ENCODE measurements at places on chromosomes 5 and 9. TPM values are rescaled to one million over a fixed set of nuclear protein-coding genes. Genes with fewer than 3 reads are reported as not detected.

SYK gene
- total RNA-seq = 2.0 TPM

PCDHA3 gene
- 0.31 TPM for total RNA-seq

DNA sequence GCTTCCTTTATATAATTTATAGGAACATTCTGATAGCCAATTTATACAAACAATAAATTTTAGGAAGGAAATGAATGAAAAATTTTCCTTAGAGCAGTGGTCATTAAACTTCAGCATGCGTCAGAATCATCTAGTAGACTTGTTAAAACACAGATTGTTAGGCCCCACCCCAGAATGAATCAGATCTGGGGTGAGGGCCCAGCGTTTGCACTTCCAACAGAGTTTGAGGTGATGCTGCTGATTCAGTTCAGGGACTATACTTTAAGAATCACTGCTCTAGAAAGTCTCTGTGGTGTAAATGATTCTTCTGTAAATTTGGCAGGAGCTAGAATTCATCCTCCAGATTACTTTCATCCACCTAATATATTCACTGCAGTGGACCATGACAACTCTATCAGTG, 80.4 kb downstream of the SLC12A2 start:
- no peak overlapping the region for H3K4me3 ChIP-seq
- no peak overlapping the region for H3K27ac ChIP-seq
- no peak for DNase-seq

DNA sequence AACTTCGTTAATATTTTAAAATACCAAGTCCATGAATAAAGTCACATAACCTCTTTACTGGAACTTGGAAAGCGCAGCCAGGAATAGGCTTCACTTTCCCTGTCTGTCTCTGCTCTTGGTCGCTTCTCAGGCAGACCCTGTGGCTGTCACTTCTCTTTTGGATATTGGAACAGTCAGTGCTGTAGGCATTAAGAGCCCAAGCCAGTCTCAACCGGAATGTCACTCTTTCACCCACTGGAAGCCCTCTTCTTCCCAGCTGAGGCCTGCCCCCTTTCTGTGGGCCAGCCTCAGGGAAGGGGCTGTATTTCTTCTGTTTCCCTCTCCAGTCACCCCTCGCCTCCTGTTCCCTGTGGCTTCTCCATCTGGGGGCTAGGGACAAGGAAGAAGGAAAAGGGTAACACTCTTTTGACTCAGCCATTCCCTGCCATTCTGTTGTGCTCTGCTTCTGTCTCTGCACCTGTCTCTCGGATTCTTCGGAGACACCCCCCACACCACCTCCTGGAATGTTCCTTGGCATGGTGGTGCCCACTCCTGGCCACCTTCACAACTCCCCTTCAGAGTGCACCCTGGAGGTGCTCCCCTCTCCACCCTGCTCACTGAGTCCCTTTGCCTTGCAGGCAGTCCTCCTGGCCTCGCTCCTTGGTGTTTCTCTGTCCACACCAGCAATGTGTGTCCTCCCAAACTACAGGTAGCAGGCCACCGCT, 103.4 kb downstream of the TRIO start:
- no peak overlapping the region for H3K27ac ChIP-seq
- no peaks in the 10 kb centered on the region for H3K4me1 ChIP-seq
- no peaks in the 10 kb centered on the region for H3K27me3 ChIP-seq
- DNase-seq = no peak
- H3K4me3 ChIP-seq = no peak overlapping the region

DNA sequence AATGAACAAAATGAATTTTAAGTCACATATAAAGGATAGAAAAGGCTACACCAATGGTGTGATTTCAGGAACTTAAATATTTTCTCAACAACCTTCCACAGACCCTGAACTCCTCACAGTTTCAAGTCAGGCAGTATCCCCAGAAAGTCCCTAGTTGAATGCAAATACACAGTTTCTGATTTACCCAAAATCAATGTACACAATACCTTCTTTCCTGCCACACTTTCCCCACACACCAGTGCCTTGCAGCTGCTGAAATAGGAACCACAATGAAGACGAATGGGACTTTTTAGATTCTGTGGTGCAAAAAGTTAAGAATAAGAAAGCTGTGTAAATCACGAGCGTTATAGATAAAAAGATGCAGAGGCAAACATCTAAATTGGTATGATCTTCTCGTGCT, 552.4 kb upstream of the MEF2C start:
- no peaks in the 10 kb centered on the region for H3K4me1 ChIP-seq
- no peaks in the 10 kb centered on the region for H3K27me3 ChIP-seq
- H3K36me3 ChIP-seq = no peaks in the 10 kb centered on the region
- no peak overlapping the region for H3K4me3 ChIP-seq
- no peak for DNase-seq
- no peak overlapping the region for H3K27ac ChIP-seq

- peaks cover 8% of the 10 kb centered on the region for H3K4me1 ChIP-seq
- no peak for DNase-seq
- no peaks in the 10 kb centered on the region for H3K36me3 ChIP-seq
Observed at GRCh38 chr9:28203036-28203435, 629.8 kb upstream of the C9orf72 start.

- H3K4me1 ChIP-seq = no peaks in the 10 kb centered on the region
- H3K4me3 ChIP-seq = no peak overlapping the region
- H3K27ac ChIP-seq = no peak overlapping the region
- DNase-seq = no peak
- H3K36me3 ChIP-seq = no peaks in the 10 kb centered on the region
Observed at GRCh38 chr9:7443541-7443940, 356.0 kb downstream of the DMAC1 start.

WDR38 gene
- not detected for total RNA-seq

GRCh38 chr5:172048539-172049101, 42.2 kb upstream of the FBXW11 start:
- H3K27me3 ChIP-seq = no peaks in the 10 kb centered on the region
- H3K4me1 ChIP-seq = peaks cover 8% of the 10 kb centered on the region
- no peak for DNase-seq

DOCK2 gene
- total RNA-seq = 24.9 TPM

FRRS1L gene
- 24.8 TPM for total RNA-seq

GRCh38 chr9:2209400-2209799, 194.3 kb downstream of the SMARCA2 start:
- H3K4me1 ChIP-seq = no peaks in the 10 kb centered on the region
- H3K27me3 ChIP-seq = no peaks in the 10 kb centered on the region
- H3K27ac ChIP-seq = no peak overlapping the region
- H3K4me3 ChIP-seq = no peak overlapping the region
- DNase-seq = no peak
- no peaks in the 10 kb centered on the region for H3K36me3 ChIP-seq

DNA sequence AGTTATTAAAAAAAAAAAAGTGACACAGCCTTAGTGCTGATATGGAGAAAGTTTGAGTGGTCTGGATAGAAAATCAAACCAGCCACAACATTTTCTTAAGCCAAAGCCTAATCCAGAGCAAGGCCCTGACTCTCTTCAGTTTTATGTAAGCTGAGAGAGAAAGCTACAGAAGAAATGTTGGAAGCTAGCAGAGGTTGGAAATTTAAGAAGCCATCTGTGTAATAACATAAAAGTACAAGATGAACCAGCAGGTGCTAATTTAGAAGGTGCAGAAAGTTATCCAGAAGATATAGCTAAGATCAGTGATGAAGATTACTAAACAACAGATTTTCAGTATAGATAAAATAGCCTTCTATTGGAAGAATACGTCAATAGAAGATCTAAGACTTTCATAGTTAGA, 102.9 kb downstream of the GHR start:
- H3K4me3 ChIP-seq = no peak overlapping the region
- H3K4me1 ChIP-seq = no peaks in the 10 kb centered on the region
- H3K27ac ChIP-seq = no peak overlapping the region
- no peaks in the 10 kb centered on the region for H3K27me3 ChIP-seq
- no peak for DNase-seq

DNA sequence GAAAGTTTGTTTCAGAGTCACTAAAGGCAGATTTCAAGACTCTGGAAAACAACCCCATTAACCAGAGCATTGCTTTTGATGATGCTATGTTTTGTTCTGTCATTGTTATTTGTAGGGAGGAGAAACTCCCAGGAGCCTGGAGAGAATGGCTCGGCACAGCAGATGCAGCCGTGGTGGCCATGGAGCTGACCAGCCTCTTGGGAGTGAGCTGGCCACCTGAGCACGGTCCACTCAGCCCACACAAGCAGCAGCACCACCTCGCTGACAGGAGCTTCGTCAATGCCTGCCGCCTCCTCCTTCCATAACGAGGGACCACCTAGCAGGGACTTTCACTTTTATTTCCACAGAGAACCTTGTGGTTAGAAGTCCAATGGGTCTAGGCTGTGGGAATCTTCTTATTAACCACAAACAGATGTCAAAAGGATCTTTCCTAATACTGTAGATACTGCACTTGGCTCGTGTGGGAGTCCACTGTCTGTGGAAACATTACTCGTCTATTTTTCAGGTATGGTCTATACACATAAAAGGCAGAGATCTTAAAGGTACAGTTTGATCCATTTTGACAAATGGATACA, 21.0 kb upstream of the SMIM32 start:
- no peaks in the 10 kb centered on the region for H3K36me3 ChIP-seq
- H3K4me1 ChIP-seq = no peaks in the 10 kb centered on the region
- peaks cover 13% of the 10 kb centered on the region for H3K27me3 ChIP-seq

DNA sequence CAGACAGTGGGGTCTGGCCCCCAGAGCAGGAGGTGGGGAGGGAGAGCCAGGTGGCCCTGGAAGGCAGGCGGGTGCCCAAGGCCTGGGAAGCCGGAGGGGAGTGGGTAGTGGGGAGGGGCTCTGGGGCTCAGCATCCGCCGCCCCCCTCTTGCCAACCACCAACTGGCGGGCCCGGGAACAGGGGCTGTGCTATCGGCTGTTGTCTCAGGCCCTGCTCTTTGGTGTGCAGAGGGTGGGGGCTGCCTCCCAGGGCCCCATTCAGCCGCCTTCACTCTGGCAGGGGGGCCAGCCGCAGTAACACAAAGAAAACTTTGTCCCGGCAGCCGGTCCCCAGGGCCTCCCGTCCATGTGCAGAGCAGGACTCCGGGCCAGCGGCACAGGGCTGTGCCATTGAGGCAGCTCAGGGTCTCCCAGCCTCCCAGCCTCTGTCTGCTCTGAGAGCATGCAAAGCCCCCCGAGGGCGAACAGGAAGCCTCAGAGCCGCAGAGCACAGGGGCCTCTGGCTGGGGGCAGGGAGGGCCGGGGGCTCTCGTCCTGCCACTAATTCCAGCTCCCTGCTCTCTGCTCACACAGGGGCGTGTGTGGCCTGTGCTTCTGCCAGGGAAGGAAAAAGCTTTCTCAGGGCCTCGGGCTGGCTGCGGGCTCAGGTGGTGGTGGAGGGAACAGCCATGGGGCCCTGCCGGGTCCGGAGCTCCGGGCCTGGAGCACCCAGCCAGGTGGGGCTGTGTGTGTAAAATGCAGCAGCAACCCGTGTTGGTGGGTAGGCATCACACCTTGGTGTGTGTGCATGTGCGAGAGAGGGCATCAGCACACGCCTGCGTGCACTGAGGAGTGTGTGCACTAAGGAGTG, 54.2 kb upstream of the NOTCH1 start:
- DNase-seq = no peak
- no peak overlapping the region for H3K27ac ChIP-seq
- H3K4me1 ChIP-seq = no peaks in the 10 kb centered on the region
- H3K27me3 ChIP-seq = no peaks in the 10 kb centered on the region

DNA sequence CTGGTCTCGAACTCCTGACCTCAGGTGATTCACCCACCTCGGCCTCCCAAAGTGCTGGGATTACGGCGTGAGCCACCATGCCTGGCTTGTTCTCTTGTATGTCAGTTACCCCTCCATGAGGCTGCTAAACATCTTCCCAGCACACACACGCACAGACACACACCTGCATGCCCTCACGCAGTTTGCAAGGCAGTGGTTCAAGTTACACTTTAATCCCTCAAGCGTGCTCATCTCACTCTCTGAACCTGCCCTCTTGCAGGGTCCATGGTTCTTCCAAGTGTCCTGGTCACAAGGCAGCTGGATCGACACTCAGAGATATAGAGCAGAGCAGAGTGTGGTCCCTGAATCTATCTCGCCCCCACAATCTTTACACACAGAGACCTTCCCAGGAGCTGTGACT, 34.1 kb upstream of the RUFY1 start:
- no peak for DNase-seq
- H3K4me3 ChIP-seq = no peak overlapping the region
- H3K27me3 ChIP-seq = no peaks in the 10 kb centered on the region
- no peaks in the 10 kb centered on the region for H3K36me3 ChIP-seq
- no peaks in the 10 kb centered on the region for H3K4me1 ChIP-seq

GRCh38 chr5:137621861-137622823, 113.7 kb downstream of the KLHL3 start:
- H3K27me3 ChIP-seq = no peaks in the 10 kb centered on the region
- H3K36me3 ChIP-seq = no peaks in the 10 kb centered on the region
- no peak overlapping the region for H3K4me3 ChIP-seq

DNA sequence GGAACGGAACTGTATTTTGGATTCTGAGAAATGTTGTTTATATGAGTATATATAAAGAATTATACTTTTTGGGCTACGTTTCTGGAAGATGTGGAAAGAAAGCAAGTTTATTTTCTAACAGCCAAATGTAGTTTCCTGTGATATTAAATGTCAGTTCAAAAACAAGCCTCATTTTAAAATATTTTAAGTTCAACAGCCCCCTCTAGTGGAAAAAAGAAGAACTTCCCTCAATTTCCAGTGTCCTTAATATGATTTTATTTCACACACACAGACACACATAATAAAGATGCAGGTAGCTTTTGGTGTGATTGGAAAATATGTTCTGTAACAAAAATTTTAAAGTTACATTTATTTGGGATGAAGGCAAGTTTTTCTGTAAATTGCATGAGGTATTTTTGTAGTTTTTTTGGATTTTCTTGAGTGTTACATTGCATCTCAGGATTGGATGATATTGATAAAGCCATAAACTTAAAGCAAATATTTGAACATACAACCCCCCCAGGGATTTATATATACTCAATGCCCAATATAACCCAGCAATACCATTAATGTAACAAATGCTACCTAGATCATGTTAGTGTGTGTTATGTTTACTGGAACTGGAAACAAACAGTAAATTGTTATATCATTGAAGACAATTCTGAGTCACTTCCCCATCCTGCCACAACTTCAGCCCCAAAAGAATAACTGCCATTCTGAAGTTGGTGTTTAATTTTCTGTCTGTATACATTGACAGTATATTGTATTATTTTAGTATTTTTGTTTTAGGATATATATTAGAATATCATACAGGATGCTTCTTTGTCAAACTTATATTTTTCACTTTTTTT, 54.0 kb downstream of the CCDC171 start:
- no peaks in the 10 kb centered on the region for H3K27me3 ChIP-seq
- H3K4me1 ChIP-seq = no peaks in the 10 kb centered on the region
- no peaks in the 10 kb centered on the region for H3K36me3 ChIP-seq
- DNase-seq = no peak
- no peak overlapping the region for H3K4me3 ChIP-seq

GRCh38 chr9:120872791-120873502, 4.0 kb downstream of the PHF19 start:
- no peak for DNase-seq
- H3K4me3 ChIP-seq = no peak overlapping the region
- H3K4me1 ChIP-seq = no peaks in the 10 kb centered on the region
- no peaks in the 10 kb centered on the region for H3K27me3 ChIP-seq
- H3K36me3 ChIP-seq = no peaks in the 10 kb centered on the region
